ENCODE measurements at places on chromosomes 5 and 9.

GRCh38 chr5:87298692-87299362 lies 31.1 kb downstream of the RASA1 start:
- DNase-seq, result no peak

GRCh38 chr5:91514400-91514799 lies 131.3 kb upstream of the ARRDC3 start:
- no peak for DNase-seq

- no peak for DNase-seq
These were observed 780.1 kb upstream of the DMAC1 start for GRCh38 chr9:8579661-8580060.

- DNase-seq, result peak; percentile 23
These were observed 1.7 kb downstream of the CPLX2 start for GRCh38 chr5:175873088-175873454.

DNA sequence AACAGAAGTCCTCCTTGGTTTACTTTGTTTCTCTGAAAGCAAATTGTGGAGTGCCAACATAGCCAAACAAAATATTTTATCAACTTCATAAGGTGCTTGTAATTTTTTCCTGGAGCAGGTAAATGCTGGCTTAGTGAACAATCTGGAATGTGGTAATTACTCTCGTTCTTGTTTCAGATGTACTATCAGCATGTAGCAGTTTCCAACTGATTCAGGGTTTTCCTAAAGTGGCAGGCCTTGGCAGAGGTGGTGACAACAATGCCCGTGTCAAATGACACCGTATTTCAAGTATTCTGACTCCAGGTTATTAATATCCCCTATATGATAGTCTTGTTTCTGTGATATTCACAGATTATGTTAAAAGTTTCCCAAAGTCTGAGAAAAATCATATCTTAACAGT lies 1.2 kb downstream of the C9orf72 start:
- DNase-seq, result no peak

DNA sequence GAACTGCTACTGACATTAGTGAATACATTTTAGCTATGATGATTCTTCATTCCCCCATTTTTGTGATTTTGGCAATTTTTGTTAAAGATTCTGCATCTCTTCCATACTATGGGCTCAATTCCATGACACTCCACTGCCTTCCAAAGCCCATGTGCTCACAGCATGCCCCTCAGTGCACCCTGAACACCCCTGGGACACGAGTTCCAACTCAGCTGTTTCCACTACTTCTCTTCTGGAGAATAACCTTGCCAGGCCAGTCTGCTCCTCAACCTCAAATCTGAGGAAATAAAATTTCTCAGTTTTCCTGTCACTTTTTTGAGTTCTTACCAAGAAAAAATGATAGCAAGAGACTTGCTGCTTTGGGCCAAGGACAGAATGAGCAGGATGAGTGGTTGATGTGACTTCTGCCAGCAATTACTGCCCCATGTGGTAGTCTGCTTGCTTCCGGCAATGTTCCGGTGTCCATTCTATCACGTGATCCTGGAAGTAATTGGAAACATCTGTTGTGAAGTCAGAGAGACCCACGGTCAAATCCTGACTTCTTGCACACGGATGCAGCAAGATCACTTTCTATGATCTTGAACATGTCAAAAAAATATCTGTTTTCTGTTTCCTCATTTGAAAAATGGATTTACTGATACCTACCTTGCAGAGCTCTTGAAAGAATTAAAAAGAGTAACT lies 58.3 kb downstream of the EGFLAM start:
- DNase-seq, result no peak

DNA sequence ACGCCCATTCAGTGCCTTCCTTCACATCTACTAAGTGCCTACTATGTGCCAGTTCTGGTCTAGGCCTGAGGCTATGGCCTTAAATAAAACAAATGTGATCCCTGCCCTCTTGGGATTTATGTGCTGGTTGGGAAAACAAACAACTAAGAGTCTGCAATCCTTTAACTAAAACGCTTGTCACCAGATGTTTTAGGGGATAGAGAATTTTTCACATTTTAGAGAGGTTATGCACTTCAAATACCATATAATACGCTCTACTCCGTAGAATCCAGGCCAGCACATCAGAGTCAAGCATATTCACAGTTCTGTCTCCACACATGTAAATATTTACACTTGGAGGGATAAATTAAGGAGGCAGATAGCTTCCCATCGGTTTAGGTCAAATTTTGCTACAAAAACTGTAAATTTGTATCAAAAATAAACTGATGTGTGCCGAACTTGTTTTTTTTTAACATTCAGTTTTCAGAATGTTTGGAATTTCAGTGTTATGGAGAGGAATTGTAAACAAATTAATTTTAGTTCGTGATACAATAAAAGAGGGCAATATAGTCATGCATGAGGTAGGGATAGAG lies 22.0 kb upstream of the ADRA1B start:
- DNase-seq, result no peak

GRCh38 chr5:92945605-92946097 lies 635.4 kb downstream of the NR2F1-AS1 start:
- no peak for DNase-seq

GRCh38 chr9:18543406-18544192 lies 69.6 kb downstream of the ADAMTSL1 start:
- DNase-seq, result no peak

- no peak for DNase-seq
These were observed 23.4 kb downstream of the PROP1 start for GRCh38 chr5:177972613-177973012.

DNA sequence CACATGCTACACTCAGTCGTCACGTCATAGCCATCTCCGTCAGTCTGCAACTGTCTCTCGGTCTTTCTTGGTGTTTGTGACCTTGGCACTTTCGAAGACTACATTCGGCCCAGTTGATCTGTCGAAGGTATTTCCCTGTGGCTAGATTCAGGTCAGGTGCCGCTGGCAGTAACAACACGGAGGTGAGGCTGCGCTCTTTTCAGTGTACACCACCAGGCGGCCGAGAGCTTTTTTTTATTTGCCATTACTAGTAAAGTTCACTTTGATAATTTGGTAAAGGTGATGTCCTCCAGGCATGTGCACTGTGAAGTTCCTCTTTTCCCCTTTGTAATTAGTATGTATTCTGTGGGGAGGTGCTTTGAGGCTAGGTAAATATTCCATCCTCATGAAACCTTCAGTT lies 49.7 kb downstream of the RNF130 start:
- DNase-seq, result no peak

- DNase-seq, result no peak
These were observed 62.2 kb downstream of the IPPK start for GRCh38 chr9:92607773-92608172.

DNA sequence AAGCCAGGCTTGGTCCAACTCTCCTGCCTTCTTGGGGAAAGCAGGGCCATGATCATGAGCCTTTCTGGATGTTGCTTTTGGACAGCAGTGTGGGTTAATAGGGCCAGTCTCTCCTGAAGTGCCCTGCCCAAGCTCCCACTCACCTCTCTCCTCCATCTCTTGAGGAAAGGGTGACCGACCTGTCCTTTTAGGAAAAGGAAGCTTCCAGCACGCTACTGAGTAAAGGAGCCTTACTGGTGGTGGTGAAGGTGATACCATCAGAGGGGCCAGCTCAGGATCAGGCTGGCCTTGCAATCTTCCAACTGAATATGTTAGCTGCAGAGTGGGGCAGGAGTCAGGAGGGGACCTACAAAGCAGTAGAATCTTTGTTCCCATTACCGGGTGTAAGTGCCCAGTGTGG lies 2.2 kb upstream of the RGS3 start:
- DNase-seq, result no peak

DNA sequence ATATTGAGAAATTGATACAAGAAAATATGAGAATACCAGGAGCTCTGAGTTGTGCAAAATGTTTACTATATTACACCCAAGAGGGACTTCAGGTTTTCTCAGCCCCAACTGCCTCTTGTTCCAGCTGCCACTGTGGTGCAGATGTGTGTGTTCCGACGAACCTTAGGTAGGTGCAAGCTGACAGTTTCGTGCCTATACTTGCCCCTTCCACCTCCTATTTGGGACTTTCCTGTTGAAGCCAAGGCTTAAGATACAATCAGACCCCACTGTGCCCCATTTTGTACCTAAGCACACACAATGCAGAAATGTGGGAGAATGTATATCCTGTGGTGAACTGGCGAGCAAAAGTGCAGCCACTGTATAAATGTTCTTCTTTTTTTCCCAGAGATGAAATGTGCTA lies 80.2 kb downstream of the LURAP1L start:
- DNase-seq, result no peak

- no peak for DNase-seq
These were observed 261.2 kb upstream of the ANKRD55 start for GRCh38 chr5:56494300-56494731.

GRCh38 chr5:103505581-103506305 lies 56.8 kb downstream of the NUDT12 start:
- no peak for DNase-seq

DNA sequence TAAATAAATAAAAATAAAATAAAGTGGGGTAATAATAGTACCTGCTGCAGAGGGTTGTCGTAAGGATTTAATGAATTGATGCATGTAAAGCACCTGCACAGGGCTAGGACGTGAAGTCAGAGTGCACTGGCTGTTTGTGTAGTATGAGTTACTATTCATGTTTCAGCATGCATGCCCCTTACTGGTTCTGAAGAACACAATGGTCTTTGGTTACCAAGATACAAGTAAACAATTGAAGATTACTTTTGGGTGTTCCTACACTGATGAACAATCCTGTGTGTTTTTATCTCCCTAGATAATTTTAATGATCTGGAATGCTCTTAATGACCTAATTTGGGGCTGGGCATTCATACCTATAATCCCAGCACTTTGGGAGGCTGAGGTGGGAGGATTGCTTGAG lies 23.2 kb upstream of the PRRC2B start:
- no peak for DNase-seq

GRCh38 chr5:38615981-38616451 lies 59.6 kb upstream of the LIFR start:
- no peak for DNase-seq

GRCh38 chr9:113139225-113139829 lies 11.5 kb upstream of the SLC31A2 start:
- peak; percentile 80 for DNase-seq

GRCh38 chr5:79055017-79055416 lies 14.5 kb downstream of the DMGDH start:
- no peak for DNase-seq

DNA sequence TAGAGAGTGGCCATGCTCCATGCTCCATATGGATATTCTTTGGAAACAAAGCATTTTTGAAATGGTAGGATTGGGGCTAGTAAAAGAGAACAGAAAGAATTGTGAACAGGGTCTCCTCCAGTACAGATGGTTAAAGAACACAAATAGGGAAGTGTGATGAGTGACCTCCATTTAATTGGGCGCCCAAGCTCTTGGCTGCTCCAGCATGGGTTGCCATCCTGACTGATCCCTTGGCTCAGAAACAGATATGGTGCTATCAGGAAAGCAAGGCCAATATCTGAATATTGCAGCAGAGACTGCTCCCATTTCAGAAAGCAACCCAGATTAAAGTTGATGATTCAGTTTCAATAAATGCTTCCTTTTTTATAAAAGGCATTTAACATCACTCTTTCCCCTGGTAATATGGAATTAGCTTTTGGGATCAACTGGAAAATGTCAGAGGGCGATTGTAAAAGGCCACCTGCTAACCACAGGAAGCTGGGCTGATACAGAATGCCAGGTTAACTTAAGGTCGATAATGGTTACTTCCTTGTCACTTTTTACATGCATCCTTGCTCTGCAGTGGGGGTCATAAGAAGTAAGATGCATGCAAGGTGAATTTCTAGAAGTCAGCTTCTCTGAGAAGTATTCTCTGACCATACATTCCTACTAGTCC lies 52.9 kb downstream of the TMC1 start:
- no peak for DNase-seq

GRCh38 chr9:32456564-32456963 lies 69.4 kb downstream of the RIGI start:
- DNase-seq, result no peak

- no peak for DNase-seq
These were observed 192.4 kb downstream of the DOCK8 start for GRCh38 chr9:406886-407654.

DNA sequence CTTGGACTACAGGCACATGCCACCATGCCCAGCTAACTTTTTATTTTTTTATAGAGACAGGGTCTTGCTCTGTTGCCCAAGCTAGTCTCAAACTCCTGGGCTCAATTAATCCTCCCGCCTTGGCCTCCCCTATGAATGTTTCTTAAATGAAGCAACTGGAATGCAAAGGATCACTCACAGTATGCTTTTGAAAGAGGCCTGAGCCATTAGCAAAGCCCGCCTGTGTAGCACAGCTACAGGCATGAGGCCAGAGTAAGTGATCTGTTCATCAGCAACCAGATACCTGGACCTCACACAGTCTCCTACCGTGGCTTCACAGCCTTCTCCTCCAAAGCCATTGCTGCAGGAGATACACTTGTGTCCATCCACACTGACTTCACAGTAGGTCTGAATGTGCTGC lies 16.9 kb upstream of the RNF183 start:
- no peak for DNase-seq

- no peak for DNase-seq
These were observed 95.8 kb upstream of the ANKRD55 start for GRCh38 chr5:56328753-56329560.
